ENCODE measurements at places on chromosomes 7 and 10. TPM values are rescaled to one million over a fixed set of nuclear protein-coding genes. Genes with fewer than 3 reads are reported as not detected.

- no peak for DNase-seq
Observed at GRCh38 chr7:83547526-83547925, 101.4 kb downstream of the SEMA3E start.

DNA sequence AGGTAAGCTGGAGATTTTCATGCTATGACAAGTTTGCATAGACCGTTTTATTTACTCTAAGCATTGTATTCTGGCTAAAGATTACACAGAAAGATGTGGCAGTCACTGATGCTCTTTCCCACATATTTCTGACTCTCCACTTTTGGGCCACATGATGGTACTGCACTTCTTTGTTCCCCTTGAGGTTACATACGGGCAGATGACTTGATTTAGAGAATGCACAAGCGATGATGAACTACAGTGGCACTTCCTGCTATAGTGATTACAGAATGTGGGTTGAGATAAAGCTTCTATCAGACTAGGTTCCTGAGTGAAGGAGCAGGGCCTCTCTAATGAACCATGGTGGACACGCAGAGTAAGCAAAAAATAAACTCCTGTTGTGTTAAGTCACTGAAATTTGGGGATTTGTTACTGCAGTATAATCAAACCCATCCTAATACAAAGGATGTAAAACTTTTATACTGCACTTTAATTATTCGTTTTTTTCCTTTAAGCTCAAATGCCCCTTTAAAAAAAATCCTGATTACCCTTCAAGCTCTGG is 177.9 kb downstream of the TAX1BP1 start:
- DNase-seq, result no peak

GRCh38 chr7:151298765-151299164 is 42.8 kb upstream of the NUB1 start:
- DNase-seq, result no peak

DNA sequence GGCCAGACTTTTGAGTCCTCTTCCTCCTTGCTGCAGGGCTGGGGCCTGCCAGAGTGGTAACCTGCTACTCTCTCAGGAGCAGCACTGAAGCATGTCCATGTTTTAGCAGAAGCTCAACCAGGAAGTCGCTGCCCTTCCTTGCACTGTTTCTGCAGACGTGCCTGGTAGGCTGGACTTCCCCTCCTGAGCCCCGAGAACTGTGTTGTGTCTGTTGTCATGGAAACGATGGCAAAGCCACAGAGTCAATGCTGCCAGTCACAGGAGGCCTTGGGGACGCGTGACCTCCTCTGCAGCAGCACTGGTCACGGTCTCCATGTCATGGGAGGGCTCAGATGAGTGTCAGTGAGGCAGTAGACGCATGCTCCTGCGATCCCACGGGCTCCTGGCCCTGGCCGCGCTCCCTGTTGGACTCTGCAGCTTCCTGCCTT is 145.5 kb downstream of the FANK1 start:
- peak; percentile 78 for DNase-seq

DNA sequence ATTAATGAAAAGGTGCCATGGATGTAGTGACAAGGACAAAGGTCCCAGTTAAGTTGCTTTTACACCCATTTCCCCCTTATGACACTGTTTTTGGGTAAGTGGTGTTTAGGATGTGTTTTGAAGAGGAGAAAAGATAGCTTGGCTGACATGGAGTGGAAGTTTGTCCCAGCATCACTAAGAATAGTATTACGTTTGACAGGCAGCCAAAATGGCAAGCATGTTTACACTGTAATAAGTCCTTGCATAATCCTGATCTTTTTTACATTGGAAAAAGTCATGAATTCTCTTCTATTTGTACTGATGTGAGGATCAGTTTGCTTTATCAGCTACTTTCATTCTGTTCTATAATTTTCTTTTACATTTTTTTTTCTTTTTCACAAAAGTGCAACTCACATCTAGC is 137.8 kb downstream of the CHRM2 start:
- no peak for DNase-seq

DNA sequence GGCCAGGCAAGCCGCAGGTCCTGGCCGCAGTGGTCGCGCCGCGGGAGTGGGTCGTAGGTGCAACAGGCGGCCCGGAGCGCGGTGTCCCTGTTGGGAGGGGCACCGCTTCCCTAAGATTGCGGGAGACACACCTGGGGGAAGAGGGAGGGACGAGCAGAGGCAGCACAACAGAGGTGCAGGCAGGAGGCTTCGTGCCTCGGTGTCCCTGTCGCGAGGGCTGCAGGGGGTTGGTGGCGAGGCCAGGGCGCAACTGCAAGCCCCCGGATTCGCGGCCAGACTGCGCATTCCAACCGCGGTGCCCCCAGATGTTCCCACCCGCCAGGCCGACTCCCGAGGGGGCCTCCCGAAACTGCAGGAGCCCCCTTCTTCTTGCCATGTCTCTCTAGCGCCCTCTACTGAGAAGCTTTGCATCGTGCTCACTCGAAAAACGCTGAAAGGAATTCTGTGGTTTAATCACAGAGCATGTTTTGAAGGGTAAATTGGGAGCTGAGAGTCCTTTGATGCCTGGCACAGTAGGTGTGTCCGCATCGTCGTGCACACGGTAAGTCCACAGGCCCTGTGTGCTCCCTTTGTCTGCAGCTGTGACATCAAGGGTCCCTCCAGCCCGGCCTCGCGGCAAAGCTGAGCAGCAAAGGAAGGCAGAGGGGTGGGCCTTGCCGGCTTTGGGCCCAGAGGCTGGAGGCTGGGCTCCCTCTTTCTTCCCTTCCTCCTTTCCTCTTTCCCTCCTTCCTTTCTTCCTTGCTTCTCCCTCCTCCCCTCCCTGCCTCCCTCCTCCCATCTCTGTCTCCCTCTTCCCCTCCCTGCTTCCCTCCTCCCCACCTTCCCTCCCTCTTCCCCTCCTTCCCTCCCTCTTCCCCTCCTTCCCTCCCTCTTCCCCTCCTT is 6.2 kb upstream of the MBL2 start:
- peak; percentile 37 for DNase-seq

DNA sequence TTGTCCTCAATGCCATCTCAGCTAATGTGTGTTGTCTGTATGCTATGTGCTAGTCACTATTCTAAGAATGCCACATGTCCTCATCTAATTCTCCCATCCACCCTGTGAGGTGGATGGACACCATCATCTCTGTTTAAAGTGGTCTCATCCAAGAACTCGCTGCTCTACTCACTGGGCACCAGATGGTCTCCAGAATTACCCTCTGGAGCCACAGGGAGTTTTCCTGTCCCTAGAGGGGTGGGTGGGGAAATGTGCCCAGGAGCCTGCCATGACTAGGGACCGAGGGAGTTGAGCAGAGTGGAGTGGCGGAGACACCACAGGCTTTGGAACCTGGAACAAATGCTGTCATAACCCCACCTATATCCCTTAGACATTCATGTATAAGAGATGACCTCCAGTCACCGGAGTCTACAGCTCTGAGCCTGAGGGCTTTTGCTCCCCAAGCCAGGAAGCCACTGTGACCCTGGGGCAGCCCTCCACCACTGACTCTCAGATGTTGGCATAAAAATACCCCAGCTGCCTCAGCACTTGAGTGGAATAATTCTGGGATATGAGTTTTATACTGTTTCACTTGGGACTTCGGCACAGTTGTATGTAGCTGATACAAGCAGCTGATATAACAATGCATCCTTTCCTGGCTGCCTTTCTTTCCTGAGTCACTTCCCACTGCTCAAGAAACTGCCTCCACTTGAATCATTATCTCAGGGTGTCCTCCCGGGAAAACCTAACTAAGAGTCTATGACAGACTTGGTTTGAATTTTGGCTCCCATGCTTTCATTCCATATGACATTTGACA is 61.5 kb upstream of the RAPGEF5 start:
- DNase-seq, result no peak

DNA sequence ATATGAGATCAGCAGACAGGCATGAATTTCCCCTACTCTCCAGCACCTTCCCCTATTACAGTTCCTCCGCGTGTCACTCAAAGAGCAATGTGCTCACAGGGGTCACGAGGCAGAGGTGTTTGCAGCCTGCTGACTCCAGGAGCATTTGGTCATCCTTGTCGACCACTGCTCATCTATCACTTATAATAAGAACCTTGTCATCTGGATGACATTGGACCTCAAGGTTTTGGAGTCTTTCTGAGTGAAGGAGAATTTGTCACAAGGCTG is 32.9 kb upstream of the PLPP4 start:
- no peak for DNase-seq

DNA sequence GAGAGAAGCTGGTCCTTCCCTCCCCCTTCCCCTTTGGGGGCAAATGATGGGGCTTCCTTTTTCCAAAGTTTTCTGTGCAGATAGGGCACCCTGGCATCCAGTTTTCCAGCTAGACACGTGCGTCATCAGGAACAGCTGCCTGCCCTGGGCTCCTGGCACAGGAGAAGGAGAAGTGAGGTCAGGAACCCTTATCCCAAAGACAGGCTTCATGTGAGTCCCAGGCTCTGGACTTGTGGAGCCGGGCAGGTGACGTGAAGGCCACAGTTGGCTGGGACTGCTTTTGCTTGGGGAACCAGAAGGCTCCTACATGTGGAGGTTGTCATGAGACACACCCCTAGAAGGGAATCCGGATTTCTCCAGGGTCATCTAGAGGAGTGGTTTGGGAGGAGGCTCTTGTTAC is 66.5 kb downstream of the RBM20 start:
- DNase-seq, result no peak

DNA sequence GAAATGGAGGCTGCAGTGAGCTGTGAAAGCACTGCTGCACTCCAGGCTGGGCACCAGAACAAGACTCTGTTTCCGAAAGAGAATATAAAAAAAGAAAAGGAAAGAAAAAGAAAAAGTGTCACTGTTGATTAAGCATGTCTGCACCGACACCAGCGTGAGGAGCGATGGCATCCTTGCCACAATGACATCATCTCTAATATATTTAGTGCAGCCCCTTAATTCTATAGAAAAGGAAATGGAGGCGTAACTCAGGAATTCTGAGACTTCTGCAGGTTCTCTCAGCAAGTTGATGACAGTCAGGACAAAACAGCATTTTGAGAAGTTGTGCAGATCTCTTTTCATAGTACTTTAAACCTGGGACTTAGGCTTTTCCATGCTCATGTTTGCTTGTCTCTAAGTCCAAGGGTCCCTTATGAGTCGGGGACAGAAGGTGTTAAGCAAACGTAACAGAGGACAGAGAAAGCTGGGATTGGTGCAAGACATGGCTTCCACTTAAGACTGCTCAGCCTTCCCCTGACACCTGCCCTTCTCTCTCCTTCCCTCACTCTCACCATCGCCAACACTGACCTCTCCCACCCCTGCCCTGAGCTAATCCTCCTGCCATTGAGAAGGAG is 16.9 kb upstream of the ANKRD1 start:
- DNase-seq, result no peak

GRCh38 chr10:132162021-132162531 is 24.7 kb upstream of the DPYSL4 start:
- no peak for DNase-seq

DNA sequence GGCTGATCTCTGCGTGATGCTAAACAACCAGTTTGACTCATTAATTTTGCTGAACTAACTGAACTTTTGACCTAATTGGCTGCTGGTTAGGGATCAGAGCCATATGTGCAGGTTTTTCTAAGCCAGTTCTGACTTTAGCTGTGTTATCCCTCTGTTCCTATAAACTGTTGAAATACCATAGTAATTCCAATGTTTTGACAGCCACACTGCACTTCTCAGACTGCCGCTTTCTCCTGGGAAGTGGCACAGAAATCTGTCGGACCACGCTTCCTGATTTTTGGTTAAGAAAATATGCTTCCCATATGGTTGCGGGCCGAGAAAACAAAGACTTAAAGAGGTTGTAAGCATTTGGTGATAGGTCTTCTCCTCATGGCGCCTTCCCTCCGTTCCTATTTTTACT is 42.3 kb downstream of the TBXAS1 start:
- DNase-seq, result no peak

- no peak for DNase-seq
Observed at GRCh38 chr10:132922872-132923271, 19.5 kb downstream of the CFAP46 start.

GRCh38 chr10:108631332-108631731 is 1292.0 kb downstream of the XPNPEP1 start:
- DNase-seq, result no peak

DNA sequence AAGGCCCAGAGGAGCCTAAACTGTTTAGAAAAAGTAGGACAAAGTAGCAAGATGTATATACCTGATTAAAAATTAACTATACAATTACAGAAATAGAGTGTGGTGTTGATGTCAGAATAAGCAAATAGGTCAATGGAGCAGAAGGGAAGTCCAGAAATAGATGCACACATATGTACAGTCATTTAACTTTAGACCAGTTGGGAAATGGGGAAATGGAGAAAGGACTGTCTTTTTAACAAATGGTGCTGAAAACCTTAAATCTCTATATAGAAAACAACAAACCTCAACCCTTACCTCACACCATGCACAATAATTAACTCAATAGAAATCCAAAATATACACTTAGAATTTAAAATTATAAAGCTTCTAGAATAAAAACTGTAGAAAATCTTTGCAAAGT is 72.2 kb downstream of the CH25H start:
- no peak for DNase-seq

GRCh38 chr10:70328967-70329366 is 45.2 kb upstream of the NPFFR1 start:
- no peak for DNase-seq

GRCh38 chr10:71964743-71965515 is 734 bp downstream of the CHST3 start:
- DNase-seq, result no peak

GRCh38 chr7:77475181-77475580 is 59.0 kb upstream of the GSAP start:
- DNase-seq, result no peak

GRCh38 chr7:55100544-55101327 is 81.9 kb downstream of the EGFR start:
- DNase-seq, result no peak

- no peak for DNase-seq
Observed at GRCh38 chr10:33799281-33799943, 464.9 kb upstream of the NRP1 start.

DNA sequence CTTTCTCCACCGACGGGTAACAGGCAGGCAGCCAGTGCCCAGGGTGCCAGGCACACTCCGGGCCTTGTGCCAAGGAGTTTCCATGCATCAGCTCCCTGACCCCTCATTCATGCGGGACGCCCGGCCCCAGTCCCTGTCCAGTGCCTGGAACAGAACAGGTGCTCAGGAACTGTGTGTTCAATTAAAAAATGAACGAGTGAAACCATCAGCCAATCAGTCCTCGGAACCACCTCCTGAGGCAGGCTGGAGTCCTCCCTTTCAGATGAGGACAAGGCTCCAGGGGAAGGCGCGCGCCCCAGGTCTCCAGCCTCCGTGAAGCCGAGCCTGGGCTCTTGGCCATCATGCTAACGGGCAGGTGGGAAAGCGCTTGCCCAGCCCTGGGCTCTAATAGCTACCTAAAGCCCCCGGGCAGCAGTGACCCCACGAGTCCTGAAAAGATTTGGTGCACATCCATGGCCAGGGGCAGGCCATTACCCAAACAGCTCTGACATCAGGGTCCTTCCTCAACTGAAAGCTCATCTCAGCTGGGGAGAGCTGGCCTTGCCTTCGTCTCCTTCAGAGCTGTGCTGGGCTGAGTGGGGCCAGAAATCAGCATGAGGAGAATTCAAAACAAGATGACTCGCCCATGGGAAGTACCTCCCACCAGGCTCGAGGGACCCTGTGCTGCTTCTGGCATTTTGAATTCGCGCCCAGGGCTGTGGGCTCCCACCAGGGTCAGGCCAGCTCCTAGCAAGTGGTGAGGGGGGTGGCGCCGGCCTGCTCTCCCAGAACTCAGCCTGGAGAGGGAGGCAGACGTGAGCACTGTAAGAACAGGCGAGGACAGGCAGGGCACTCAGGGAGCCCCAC is 200.5 kb downstream of the MAD1L1 start:
- no peak for DNase-seq

GRCh38 chr10:33818343-33818742 is 483.9 kb upstream of the NRP1 start:
- DNase-seq, result no peak

FAM25A gene
- not detected for polyA plus RNA-seq

MMP21 gene
- 0.17 TPM for polyA plus RNA-seq

CFTR gene
- 6.0 TPM for polyA plus RNA-seq

POLR2J gene
- 32.7 TPM for polyA plus RNA-seq

CYP26A1 gene
- polyA plus RNA-seq, result not detected
